ENCODE measurements at places on chromosomes 2 and 18. TPM values are rescaled to one million over a fixed set of nuclear protein-coding genes. Genes with fewer than 3 reads are reported as not detected.

MYO5B gene
- 1.3 TPM for total RNA-seq

NEU2 gene
- not detected for total RNA-seq

IL36G gene
- not detected for total RNA-seq

MYL12A gene
- 829 TPM for total RNA-seq

COBLL1 gene
- total RNA-seq: 123 TPM

WBP1 gene
- 41.6 TPM for total RNA-seq

CXCR1 gene
- not detected for total RNA-seq

HOXD9 gene
- total RNA-seq: 6.4 TPM

RNF144A gene
- 12.2 TPM for total RNA-seq

GCG gene
- not detected for total RNA-seq

KCNIP3 gene
- total RNA-seq: 2.3 TPM
